Epithelial cell of esophagus (primary cell): ENCODE measurements at places on chromosomes 12 and 14.
A peak's percentile ranks its signal among the peaks of the same experiment; 100 is the strongest.

GRCh38 chr12:39807043-39807442 lies 187.4 kb upstream of the ABCD2 start:
- DNase-seq, result peak; percentile 2

DNA sequence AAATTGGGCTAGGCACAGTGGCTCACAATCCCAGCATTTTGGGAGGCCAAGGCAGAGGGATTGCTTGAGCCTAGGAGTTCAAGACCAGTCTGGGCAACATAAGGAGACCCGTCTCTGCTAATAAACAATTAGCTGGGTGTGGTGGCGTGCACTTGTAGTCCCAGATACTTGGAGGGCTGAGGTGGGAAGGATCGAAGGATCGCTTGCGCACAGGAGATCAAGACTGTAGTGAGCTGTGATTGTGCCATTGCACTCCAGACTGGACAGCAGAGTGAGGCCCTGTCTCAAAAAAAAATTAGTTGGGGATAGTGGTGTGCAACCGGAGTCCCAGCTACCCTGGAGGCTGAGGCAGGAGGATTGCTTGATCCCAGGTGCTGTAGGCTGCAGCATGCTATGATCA lies 38.7 kb upstream of the BCL7A start:
- no peak for DNase-seq

DNA sequence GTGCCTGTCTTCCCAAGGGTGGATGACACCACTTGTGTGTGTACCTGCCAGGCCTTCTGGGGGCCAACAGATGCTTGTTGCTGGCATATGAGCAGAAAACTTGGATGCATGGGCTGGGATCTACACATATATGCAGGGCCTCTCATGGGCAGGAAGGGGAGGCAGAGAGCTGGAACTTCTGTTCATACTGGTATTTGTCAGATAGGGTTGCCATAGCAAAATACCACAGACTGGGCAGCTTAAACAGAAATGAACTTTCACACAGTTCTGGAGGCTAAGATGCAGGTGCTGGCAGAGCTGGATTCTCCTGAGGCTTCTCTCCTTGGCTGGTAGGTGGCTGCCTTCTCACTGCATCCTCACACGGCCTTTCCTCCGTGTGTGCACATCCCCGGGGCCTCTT lies 121.8 kb downstream of the SUDS3 start:
- DNase-seq, result no peak

DNA sequence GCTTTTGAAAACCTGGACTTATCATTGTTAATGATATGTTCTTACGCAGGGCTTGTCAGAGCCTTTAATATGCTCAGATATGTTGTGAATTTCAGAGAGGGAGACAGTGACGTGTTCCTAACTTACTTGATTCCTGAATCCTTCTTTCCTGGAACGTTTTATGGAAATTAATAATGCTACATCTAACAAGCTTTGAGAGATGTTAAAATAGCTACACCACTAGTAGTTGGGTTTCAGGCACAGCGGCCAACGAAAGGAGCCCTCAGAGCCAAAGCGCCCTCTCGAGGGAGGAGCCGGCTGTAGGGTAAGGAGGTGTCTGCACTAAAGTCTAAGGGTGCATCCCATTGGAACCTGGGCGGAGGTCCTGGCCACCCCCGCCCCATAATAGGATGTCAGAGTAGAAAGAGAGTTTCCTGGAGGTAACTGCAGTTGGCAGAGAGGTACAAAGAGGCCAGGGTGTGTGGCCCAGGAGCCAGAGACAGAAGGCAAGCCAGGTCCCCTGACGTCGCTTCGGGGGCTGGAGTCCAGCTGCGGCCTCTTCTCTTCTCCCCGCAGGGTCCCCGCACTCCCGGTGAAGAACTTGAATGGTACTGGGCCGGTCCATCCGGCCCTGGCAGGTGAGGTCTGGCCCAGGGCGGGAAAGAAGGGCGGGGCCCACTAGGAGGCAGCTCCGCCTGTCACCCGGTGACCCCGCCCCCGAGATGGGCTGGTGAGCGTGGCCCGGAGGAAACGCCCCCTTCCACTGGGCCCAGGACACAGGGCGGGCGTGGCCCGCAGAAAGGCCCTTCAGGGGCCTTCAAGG lies 36.3 kb downstream of the DTX1 start:
- peak; percentile 37 for DNase-seq

DNA sequence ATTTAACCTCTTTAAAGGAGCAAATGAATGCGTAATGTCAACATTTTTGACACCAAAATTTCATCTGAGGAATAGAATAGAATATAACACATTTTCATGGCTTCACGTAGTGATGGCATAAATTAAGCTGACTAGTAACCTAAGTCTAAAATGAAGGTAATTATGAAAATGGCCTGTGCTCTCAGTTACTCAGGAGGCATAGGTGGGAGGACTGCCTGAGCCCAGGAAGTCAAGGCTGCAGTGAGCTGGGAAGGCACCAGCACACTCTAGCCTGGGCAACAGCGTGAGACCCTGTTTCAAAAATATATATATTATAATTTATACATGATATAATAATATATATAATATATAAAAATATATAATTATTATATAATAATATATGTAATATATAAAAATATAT lies 383.2 kb upstream of the ATP2B1 start:
- DNase-seq, result no peak

- DNase-seq, result no peak
Measured at GRCh38 chr12:22588817-22589216, 36.2 kb upstream of the ETNK1 start.

GRCh38 chr14:38203929-38204718 lies 3.6 kb upstream of the SSTR1 start:
- DNase-seq, result no peak

DNA sequence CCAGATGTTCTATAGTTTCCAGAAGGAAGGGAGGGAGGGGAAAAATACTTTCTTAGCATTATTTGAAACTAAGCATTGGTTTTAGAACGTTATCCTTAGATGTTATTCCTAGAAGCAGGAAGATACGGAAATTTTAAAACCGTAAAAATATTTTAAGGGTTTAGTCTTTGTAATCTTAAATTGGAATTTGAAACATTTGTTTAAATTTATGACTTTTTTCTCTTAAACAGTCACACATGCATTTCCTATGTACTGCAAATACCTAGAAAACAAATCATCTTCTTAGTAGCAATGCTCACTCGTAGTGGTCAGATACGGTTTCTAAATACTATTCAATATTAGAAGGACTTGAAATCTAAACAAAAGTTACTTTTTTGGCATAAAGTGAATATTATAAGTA lies 282.0 kb downstream of the ERC1 start:
- no peak for DNase-seq

- DNase-seq, result no peak
Measured at GRCh38 chr12:23628806-23629205, 320.7 kb downstream of the SOX5 start.

GRCh38 chr14:55386037-55386808 lies 25.4 kb downstream of the ATG14 start:
- DNase-seq, result no peak

- no peak for DNase-seq
Measured at GRCh38 chr12:26514364-26514763, 318.6 kb downstream of the ITPR2 start.

DNA sequence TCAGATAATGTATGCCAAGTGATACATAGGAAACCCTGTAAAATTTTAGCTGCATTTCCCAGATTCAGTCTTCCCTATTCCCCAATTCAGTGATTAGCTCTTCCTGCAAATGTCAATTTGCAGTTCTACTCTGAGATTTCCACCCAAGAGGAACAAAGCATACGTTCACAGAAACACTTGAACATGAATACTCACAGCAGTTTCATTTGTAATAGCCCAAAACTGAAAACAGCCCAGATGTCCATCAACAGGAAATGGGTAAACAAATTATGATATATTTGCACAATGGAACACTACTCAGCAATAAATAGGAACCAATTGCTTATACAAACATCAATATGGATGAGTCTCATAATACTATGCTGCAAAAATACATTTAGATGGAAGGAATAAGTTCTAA lies 194.2 kb downstream of the GXYLT1 start:
- DNase-seq, result no peak

- DNase-seq, result no peak
Measured at GRCh38 chr14:90654831-90655276, 161.4 kb downstream of the TTC7B start.

DNA sequence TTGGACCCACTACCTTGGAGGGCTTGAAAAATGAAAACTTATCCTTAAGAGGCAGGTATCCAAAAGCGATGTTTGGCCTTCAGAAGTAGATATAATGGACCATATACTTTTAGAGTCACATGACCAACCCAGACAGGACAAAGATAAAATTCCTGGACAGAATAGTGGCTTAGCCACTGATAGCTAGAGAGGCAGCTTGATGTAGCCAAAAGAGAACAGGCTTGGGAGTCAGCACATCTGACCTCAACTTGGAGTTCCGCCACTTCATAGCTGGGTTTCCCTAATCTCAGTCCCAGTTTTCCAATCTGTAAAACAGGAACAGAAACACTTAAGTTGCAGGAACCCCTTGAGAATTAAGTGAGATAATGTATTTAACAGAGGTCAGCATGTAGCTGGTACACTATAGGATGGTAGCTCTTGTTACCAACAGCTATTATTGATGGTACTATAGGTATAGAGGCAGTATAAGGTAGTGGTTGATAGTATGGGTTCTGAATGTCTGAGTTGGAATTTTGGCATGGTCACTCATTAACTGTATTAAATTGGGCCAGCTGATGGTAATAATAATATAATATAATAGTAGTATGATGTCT lies 63.2 kb upstream of the USP44 start:
- no peak for DNase-seq

- DNase-seq, result no peak
Measured at GRCh38 chr14:99360774-99361595, 89.0 kb upstream of the BCL11B start.

- DNase-seq, result no peak
Measured at GRCh38 chr14:93464271-93464670, 33.5 kb downstream of the UNC79 start.

DNA sequence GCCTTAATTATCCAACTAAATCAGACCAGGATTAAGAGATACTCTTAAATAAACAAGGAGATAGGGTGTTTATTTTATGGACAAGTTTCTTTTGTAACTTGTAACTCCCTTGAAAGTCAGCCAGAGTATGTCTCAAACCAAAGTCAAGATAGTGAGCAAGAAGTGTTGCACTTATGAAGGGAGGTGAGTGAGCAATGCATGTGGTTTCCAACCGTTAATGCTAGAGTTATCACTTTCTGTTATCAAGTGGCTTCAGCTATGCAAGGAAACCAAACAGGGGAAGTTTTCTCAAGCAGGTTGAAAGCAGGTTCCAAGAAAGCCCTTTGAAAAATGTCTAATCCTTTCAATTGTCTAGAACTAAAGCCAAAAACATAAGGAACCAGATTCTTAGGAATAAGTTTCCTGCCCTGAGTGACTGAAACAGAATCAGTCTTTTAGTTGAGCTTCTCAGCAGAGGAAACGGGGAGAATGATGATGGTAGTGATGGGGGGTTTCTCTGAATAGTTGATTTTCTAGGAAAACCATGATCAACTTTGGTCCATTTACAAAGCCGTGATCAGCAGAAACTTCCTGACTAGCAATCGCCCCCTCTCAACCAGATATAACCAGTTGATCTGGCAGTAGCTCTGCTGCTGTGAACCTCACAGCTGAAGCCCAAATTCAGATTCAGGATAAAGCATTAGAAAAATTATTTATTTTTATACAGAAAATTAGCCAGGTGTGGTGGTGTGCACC lies 128.4 kb downstream of the DAD1 start:
- DNase-seq, result no peak

DNA sequence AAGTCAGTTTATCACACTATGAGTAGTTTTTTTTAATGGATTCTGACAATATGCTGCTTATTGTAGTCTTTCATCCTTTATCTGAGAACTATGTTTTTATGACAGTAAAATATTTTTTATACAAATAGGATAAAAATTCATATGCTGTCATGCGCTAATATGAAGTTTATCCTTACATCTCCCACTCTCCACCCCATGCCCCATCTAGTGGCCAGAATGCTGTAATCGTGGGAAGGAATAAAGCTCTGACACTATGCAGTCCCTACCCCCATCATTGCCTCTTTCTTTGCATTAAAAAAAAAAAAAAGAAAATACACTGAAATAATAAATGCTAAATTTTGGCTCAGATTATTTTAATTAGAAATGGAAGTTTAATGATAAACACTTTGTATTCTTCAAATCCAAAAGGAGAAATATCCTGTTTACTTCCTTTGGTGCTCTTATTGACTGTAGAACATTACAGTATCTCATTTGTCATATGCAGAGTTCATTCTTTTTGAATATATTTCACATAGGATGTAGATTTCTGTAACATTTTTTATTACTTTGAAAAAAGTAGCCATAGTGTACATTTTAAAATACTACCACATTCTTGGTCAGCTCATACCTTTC lies 145.9 kb upstream of the SLCO1C1 start:
- peak; percentile 40 for DNase-seq

DNA sequence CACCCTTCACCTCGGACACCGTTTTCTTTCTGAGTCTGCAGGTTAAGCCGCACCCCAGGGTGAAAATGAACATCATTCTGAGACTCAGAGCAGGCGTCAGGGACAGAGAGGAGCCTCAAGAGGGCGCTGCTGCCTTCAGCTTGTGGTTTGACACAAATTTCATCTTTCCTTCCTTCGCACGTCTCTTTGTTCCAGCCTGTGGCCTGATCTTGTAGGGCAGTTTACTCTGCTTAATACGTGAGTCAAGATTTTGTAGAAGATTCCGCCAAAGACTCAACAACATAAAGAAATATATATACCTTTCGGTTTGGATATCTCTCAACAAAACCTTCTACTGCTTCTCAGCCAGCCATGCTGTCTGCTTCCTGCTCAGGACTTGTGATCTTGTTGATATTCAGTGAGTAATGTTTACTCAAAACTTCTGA lies 329.3 kb upstream of the OR4E1 start:
- peak; percentile 22 for DNase-seq

GRCh38 chr14:75984674-75985073 lies 889 bp upstream of the IFT43 start:
- DNase-seq, result no peak

DNA sequence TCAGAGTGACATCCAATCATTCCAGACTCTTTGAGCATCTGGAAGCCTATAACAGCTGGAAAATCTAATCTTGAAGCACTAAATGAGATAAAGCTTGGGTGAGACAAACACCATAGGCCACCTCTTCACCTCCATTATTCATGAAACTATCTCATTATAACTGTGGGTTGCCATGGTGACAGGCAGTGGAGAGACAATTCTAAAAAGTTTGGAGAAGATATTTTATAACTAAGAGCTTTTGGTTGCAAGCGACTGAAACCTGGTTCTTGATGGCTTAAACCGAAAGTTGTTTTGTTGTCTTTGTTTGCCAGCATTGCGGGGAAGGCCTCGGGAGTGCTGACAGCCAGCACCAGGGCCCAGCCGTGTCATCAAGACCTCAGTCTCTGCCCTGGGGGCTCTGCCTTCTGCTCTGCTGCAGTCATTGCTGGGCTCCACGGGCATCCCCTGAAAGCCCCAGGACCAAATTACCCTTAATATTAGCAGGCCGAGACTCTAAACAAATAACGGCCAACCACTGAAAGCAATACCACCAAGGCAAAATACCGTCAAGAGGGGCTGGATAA lies 353.6 kb upstream of the SFSWAP start:
- DNase-seq, result no peak

GRCh38 chr12:91326058-91327027 lies 143.7 kb upstream of the DCN start:
- peak; percentile 46 for DNase-seq
